AG09319 (cell line): ENCODE measurements at places on chromosomes 13 and 19.

- no peak for DNase-seq
Measured at GRCh38 chr13:80083081-80083852, 257.7 kb downstream of the SPRY2 start.

GRCh38 chr13:109096101-109096500, 466.7 kb downstream of the MYO16 start:
- DNase-seq, result no peak

- DNase-seq, result no peak
Measured at GRCh38 chr19:6779206-6779605, 6.7 kb downstream of the VAV1 start.

GRCh38 chr19:18839465-18840287, 7.9 kb downstream of the UPF1 start:
- no peak for DNase-seq

DNA sequence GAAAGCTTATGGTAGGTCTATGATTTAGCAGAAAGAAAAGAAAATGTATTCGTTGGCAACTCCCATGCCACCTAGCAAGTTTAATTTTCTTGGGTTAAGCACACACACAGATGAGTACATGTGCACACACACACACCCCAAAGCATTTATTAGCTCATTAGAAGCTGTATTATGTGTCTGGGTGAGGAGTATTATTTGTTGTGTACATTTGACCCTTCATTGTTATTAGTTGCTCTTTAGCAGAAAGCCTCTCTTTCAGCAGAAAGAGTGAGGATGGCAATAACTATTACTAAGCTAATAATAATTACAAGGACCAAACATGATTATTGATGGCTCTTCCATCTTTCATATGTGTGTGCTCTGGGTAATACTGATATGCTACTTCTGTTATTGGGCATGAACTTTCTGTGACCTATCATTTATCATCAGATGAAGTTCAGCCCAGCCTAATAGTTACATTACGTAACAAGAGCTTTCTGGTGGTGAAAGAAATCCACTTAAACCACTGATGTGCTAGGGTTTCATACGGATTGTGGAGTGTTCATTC, 177.4 kb upstream of the OBI1 start:
- DNase-seq, result no peak

GRCh38 chr13:29760544-29760943, 89.9 kb downstream of the UBL3 start:
- no peak for DNase-seq

GRCh38 chr19:5394551-5395505, 54.2 kb upstream of the PTPRS start:
- DNase-seq, result no peak

- DNase-seq, result no peak
Measured at GRCh38 chr13:36051082-36051481, 80.1 kb downstream of the DCLK1 start.

DNA sequence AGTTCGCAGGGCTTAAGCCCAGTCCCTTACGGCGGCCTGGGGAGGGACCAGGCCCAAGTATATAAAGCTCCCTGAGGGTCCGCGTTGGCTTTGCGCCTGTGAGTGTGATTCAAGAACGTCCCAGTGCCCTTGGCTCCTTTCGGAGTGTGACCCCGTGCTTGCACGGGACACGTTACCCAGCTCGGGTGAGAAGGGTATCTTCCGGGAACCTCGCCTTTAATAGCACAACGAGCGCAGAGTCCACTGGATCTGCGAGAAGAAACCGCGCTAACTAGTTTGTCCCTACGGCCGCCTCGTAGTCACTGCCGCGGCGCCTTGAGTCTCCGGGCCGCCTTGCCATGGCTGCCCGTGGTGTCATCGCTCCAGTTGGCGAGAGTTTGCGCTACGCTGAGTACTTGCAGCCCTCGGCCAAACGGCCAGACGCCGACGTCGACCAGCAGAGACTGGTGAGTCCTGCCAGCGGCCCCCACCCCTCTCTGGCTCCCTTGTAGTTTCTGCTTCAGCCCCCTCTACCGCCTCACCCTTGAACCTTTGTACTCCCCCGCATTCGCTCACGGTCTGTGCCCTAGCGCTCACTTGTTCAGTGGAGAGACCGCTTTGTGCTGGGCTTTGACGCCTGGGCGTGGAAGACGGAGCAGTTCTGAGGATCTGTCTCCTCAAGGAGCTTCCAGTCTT, at the start of gene DNAJC15:
Gene DNAJC15 (plus strand): TSS at position 298 of the 675 bp plus-strand sequence. CDS start 41 bp downstream, at position 339.
- DNase-seq, result no peak
